ENCODE measurements at places on chromosomes 13 and 19. TPM values are rescaled to one million over a fixed set of nuclear protein-coding genes. Genes with fewer than 3 reads are reported as not detected.

PNMA8C gene
- polyA plus RNA-seq, result not detected

MYO1F gene
- 40.9 TPM for polyA plus RNA-seq

LGALS7B gene
- polyA plus RNA-seq, result not detected

GSX1 gene
- not detected for polyA plus RNA-seq

OR7C1 gene
- not detected for polyA plus RNA-seq

GFY gene
- polyA plus RNA-seq, result not detected

CRB3 gene
- polyA plus RNA-seq, result 4.2 TPM

Data from IgD-negative memory B cell (primary cell).